Frontal cortex (tissue), 4 donors: ENCODE measurements at places on chromosomes 7 and 10. TPM values are rescaled to one million over a fixed set of nuclear protein-coding genes. Genes with fewer than 3 reads are reported as not detected.

The PIK3AP1 gene
- 4.5 TPM for total RNA-seq

DNA sequence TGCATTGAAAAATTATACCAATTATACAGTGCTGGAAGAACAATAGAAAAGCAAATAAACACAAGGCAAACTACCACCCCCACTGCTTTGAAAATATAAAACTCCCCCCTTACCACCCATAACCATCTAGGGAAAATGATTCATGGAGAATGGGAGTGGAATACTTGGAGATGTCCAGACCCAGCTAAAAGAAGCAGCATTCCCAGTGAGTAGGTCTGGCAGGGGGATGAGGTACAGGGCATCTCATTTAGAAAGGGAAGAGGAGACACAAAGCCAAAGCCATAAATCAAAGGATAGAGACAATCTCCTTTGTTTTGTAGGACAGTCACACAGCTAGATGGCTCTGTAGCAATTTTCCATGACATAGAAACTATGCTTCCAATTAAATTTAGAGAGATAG lies 36.0 kb upstream of the DGKI start:
- DNase-seq, result no peak

- DNase-seq, result no peak
Measured at GRCh38 chr7:143519411-143520131, 41.9 kb downstream of the TAS2R41 start.

DNA sequence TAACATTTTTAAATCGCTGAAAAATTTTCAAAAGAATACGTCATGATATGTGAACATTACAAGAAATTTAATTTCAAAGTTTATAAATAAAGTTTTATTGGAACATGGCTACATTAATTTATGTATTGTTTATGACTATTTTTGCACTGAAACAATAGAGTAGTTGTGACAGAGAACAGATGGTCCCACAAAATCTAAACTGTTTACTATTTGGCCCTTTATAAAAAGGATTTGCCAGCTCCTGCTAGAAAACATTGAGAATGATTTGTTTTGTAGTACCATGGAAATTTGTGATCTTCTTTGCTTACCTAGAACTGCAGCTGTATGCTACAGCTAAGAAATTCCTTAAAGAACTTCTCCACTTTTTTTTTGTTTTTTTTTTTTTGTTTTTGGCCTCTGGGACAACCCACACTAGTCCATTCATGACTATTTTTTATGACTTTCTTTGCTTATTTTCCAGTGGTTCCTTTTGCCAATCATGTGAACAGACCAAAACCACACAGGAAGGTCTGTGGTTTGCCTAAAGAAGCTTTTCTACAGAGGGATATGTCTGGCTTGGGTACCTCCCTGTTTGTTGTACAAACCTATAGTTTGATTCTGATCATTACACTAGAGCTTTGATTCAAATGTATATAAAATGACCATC lies 55.7 kb downstream of the ST7 start:
- no peak for DNase-seq

The OPN4 gene
- not detected for total RNA-seq

DNA sequence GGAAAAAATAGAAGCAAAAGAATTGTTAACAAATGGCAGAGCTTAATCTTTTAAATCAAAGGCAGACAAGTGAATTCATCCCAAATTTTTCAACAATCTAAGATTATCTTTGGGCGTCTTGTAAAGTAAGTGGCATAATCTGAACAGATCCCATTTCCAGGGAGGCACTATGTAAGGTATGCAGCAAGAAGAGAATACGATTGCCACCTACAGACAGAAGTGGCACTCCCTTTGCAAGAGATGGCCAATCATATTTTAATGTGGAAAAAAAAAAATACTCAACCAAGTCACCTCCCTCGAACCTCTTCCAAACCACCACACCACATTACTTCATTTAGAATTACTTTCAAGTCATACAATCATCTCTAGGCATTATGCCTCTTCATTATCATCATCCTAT lies 4.0 kb downstream of the GFRA1 start:
- DNase-seq, result no peak

The MKX gene
- 1.6 TPM for total RNA-seq

- no peak for DNase-seq
Measured at GRCh38 chr10:48801001-48801421, 116.3 kb downstream of the WDFY4 start.

GRCh38 chr7:137282043-137282442 lies 61.5 kb downstream of the PTN start:
- DNase-seq, result no peak

GRCh38 chr7:157739650-157740049 lies 402.8 kb downstream of the DNAJB6 start:
- no peak for DNase-seq

DNA sequence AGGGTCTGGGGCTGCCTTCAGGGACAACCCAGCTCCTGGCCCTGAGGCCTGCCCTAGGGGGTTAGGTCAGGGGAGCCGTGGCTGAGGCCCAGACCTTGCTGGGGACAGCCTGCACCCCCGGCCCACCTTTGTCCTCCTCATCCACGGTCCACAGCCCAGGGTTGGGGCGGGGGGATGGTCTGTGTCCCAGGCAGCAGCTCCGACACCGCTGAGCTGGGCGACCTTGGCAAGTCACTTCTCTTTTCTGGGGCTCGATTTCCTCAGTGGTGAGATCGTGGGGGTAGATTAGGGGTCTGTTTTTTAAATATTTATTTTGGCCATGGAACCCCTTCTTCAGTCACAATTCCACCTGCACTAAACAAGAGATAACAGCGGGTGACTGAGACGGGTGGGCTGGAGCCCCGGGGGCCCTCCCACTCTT lies 30.9 kb downstream of the DNAJB12 start:
- no peak for DNase-seq

- no peak for DNase-seq
Measured at GRCh38 chr10:90847436-90847835, 10.4 kb downstream of the HTR7 start.

- DNase-seq, result no peak
Measured at GRCh38 chr7:391411-391951, 101.5 kb downstream of the FOXL3 start.

The NUTM2E gene
- under 0.01 TPM for total RNA-seq

The OR2A7 gene
- not detected for total RNA-seq

- DNase-seq, result no peak
Measured at GRCh38 chr10:34762156-34762555, 52.9 kb downstream of the PARD3 start.

DNA sequence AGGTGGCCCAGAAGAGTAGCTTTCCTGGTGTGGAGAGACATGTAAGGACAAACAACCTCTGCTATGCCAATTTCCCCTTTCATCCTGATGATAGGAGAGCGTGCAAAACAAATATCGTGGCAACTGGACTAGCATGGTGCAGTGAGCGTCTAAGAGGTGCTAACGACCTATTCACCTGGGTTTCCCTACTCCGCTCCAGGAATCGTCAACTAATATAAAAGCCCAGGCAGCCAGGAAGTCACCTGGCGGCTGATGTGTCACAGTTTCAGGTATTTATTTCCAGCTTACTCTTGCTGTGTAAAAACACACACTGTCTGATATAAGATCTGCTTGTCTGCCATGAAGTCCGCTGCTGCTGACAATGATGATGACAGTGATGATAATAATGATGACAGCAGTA lies 56.5 kb upstream of the EFCAB10 start:
- DNase-seq, result no peak

GRCh38 chr7:44347546-44348114 lies 22.2 kb upstream of the CAMK2B start:
- no peak for DNase-seq

- DNase-seq, result no peak
Measured at GRCh38 chr7:155764438-155764793, 47.8 kb downstream of the SHH start.

DNA sequence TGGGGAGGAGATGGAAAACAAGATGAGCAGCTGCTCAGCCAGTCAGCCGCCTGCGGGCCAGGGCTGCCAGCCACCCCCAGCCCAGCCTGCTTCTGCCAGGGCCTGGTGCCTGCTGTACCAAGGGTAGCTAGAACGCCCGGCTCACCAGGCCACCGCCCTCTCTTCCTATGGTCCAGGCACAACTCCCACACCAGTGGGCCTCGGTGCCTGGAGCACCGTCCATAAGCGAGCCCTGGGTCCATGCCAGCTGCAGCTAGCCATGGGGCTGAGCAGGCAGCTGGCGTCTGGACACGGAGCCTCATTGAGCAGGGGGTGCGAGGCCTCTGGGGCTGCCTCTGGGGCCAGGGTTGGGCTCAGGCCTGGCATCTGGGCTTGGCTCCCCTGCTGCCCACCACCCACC lies 8.5 kb upstream of the RABGEF1 start:
- no peak for DNase-seq

The AGAP9 gene
- 1.2 TPM for total RNA-seq

The SPDYE2 gene
- total RNA-seq, result not detected

GRCh38 chr7:90850471-90850870 lies 254.3 kb downstream of the CDK14 start:
- DNase-seq, result no peak

- no peak for DNase-seq
Measured at GRCh38 chr7:64180989-64181388, 26.0 kb upstream of the ZNF735 start.

- peak; percentile 67 for DNase-seq
Measured at GRCh38 chr10:100743626-100744135, 1.7 kb upstream of the PAX2 start.

DNA sequence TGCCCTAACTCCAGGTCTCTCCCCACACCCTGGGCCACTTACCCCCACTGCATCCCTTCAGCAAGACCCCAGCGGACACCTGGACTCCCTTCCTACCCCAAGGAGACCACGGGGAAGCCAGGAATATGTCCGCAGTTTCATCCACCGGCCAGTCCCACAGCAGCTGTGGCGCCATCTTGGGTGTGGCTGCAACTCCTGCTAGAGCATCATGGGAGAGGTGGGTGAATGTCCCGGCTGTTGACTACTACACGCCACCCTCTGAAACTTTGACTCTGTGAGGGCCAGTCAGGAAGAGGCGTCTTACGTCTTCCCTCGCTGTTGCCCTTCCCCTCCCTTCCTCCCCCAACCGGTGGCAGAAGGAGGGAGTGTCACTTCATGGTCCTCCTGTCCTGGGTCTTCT lies 238.3 kb upstream of the RNF32 start:
- no peak for DNase-seq

DNA sequence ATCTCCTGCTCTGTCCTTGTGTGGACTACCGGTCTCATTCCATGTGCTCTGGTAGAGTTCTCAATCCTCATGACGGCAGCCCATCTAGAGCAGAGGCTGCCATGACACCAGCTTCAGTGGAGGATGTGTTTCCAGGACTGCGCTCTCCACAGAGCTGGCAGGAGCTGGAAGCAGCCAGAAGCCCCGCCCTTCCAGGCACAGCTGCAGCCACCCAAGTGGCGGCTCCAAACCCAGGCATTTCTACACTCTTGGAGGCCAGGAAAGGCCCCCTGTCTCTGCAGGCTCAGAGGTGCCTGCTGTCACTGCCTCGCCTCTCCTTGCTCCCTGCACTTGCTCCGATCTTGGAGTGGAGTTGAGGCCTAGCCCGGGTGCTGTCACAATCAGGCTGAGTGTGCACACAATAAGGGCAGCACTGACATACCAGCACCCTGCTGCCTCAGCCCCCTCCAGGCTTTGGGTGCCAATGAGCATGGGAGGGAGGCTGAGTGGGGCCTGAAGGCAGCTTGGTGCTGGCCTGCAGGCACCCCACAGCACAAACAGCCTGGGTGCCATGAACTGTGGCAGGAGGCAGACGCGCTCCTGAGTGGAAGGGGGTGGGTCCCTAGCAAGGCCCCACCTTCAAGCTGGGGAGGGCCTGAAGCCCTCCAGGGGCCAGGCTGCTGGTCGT lies 122.1 kb downstream of the LRRN3 start:
- DNase-seq, result no peak

DNA sequence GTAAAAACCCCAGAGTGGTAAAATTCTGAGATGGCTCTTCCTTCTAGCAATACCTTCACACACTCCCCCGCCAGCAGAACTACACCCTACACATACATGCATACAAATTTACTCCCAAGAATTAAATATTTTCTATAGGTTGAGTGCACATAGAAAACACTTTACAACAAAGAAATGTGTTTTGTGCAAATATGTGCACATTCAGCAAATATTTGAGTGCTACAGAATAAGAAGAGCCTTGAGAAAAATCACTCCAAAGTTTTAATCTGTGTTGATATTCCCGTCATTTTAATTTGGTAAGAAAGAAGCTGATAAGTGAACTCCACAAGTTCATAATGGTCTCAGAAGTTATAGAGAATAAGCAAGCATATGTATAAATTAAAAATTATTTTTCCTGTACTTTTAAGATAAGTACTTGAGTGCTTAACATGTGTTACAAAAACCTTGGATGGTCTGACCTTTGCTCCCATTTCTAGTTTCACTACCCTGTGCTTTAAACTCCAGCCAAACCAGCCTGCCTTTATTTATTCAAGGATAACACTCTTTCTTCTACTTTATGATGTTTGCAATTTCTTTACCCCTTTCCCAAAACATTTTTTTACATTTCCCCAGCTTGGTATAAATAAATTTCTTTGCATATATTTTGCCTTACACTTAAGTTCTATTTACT lies 733.5 kb upstream of the LRRTM3 start:
- DNase-seq, result no peak

The CALML3 gene
- under 0.01 TPM for total RNA-seq
